NCI-H2171 treated with DMSO at 0.1 percent for 48 hours (cell line): ENCODE measurements at places on chromosomes 2 and 18.

GRCh38 chr2:219220652-219221402, 2.1 kb upstream of the ABCB6 start:
- DNase-seq, result no peak

- DNase-seq, result no peak
These were observed 13.9 kb upstream of the VRK2 start for GRCh38 chr2:58032764-58033080.

GRCh38 chr2:215084080-215084479, 54.3 kb downstream of the ABCA12 start:
- no peak for DNase-seq

- no peak for DNase-seq
These were observed 141.3 kb downstream of the PXDN start for GRCh38 chr2:1603059-1603458.

DNA sequence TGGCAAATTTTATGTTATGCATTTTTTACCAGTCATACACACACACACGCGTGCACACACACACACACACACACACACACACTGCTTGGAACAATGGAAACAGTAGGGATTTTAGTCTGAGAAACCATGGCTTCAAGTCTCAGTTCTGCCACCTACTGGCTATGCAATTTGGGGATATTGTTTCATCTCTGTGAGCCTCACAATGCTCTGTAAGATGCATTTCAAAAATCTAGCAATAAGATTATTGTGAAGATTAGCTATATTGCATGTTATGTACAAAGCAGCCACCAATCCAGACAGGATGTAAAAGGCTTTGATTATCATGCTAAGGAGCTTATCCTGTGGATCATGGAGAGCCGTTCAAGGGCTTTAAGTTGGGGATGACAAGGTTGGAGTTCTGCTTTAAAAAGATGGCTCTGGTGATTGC, 401.4 kb downstream of the NBAS start:
- peak; percentile 45 for DNase-seq

- no peak for DNase-seq
These were observed 76.7 kb downstream of the MERTK start for GRCh38 chr2:111975053-111975552.

DNA sequence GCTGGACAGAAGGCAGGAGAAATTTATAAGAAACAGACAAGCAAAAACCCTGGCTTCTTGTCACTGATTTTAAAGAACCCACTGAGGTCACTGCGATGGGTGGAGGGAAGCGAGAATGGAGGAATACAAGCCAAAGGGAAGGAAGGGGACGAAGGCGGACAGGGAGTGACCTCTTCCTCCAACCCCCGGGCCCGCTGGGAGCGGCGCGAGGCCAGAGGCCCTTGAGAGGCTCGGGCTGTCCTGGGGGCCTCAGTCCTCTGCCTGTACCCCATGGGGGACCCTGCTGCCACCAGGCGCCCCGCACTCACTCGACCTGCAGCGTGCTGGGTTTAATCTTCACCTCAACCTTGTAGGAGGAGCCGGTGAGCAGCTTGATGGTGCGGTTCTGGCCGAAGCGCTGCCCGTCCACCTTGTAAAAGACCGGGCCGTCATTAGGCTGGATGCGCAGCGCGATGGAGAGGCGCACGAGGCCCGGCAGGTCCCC, 793 bp downstream of the CNRIP1 start:
- DNase-seq, result no peak

DNA sequence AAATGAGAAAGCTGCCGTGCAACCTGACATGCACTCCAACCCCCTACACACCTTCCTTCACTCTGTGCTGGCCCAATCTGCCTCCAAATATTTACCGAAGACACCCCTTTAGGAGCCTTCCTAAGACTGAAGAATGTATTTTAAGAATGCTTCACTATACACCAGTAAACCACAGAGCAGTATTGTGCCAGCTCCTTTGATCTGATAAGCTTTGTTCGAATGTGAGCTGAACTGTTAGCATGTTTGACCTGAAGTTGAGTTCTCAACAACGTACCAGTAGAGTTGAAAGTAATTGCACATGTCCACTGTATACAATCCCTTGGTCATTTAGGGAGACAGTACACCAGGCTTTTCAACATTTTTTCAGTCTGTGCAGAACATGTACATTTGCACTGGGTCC, 259.2 kb downstream of the TGIF1 start:
- no peak for DNase-seq

- DNase-seq, result no peak
These were observed 1068.4 kb downstream of the LRP1B start for GRCh38 chr2:141062443-141062842.

GRCh38 chr2:235025800-235026536, 74.2 kb downstream of the SH3BP4 start:
- DNase-seq, result no peak

DNA sequence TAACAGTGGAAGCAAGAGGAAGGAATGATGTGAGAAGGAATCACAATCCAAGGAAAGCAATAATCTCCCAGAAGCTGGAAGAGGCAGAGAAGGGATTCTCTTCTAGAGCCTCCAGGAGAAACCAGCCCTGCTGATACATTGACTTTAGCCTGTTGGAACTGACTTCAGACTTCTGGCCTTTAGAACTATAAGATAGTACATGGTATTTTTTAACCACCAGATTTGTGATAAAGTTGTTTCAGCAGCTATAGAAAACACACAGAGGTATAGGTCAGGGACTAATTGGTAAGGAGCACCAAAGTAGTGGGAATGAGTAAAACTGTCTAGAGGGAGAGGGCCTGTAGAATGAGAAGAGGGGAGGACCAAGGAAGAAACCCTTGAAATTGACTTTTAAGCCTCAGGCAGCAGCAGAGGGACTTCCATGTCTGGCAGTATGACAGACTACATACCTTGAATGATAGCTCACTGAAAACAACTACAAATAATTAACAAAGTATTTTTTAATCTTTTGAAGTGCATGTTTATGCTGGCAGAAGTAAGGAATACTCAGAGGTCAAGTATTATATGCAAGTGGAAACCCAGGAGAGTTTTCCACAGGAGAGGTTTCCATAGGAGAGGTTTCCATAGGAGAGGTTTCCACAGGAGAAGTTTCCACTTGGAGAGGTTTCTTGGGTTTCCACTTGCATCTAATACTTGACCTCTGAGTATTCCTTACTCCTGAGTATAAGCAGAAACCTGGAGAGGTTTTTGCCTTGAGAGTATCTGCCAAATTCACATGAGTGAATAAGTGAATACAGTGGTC, 33.8 kb upstream of the TMEM17 start:
- no peak for DNase-seq

DNA sequence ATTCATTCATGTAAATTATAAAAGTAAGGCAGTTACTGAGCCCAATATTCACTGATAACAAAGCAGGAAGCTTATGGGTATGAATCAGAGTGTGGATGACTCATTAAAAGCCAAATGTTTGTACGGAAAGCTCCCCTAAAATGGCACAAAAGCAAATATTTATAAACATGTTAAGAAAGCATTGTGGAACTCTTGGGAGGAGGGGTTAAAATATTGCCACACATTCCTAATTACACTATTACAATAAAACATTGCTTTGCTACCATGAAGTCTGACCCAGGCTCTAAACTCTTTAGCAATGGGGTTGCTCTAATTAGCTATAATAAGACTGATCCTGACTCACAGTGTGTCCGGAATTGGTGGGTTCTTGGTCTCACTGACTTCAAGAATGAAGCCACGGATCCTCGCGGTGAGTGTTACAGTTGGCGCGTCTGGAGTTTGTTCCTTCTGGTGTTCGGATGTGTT, 110.9 kb downstream of the NAB1 start:
- DNase-seq, result no peak

DNA sequence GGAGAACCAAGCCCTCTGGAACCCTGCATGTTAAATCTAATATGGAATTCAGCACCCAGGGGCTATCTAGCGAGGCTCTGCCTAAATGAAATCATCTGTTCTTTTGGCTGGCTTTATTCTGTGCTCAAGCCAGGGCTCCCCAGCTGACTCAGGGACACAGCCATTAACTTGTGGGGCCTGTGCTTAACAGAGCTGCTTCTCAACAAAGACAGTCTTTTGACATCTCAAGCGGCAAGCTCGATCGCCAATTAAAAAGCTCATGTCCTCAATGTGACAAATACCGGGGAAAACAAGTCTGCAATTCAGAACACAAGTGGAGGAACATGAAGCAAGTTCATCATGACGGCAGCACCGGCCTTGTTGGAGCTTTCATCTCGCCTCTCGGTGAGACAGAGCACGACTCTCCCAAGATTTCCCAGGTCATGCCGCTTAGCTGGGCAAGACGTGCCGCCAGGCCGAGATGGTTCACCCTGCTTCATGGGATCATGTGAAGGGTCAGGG, 64.9 kb downstream of the KLHL29 start:
- no peak for DNase-seq

DNA sequence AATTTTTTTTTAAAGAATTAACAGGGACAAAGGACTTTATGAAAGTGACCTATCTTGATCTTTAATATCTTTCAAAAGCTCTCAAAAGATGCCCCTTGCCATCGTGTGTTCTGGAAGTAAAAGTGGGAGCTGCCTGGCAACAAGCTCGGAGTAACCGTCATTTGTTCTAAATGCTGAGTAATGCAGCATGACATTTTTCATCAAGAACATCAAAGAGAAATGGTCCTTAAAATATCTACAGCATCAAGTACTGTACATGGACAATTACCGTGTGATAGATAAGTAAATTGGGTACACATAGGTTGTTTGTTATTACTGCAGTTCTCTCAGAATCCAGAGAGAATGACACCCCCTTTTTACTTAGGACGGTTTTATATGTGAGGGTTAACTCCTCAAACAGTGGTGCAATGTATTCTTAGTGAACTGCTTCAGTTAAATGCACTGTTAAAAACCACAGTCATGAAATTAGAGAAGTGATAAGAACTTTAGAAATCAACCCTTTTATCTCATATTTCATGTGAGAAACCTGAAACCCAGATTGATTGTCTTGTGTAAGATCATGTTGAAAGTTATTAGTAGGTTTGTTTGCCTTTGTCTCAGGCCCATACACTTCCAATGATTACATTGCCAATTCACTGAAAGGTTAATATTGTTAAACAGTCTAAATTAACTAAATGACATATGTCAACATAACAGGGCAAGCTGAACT, 90.6 kb upstream of the HNMT start:
- DNase-seq, result peak; percentile 39

DNA sequence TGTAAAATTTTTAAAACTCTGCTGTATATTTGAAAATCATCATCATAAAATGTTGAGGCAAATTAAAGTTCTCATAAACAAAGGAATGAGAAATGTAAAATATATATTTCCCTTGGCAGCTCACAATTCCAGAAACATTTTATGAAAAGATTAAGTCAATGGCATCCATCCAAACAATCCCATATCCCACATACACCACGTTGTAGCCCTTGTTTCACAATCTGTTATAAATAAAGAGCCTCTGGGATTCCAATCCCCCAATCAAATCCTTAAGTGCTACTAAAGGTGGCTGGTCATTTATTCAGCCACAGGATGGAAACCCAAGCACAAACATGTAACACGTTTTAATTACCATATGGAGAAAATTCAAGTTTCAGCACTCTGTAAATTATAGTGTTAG, 51.7 kb downstream of the GFPT1 start:
- no peak for DNase-seq

- DNase-seq, result no peak
These were observed 33.9 kb downstream of the SNORC start for GRCh38 chr2:232903989-232904388.

DNA sequence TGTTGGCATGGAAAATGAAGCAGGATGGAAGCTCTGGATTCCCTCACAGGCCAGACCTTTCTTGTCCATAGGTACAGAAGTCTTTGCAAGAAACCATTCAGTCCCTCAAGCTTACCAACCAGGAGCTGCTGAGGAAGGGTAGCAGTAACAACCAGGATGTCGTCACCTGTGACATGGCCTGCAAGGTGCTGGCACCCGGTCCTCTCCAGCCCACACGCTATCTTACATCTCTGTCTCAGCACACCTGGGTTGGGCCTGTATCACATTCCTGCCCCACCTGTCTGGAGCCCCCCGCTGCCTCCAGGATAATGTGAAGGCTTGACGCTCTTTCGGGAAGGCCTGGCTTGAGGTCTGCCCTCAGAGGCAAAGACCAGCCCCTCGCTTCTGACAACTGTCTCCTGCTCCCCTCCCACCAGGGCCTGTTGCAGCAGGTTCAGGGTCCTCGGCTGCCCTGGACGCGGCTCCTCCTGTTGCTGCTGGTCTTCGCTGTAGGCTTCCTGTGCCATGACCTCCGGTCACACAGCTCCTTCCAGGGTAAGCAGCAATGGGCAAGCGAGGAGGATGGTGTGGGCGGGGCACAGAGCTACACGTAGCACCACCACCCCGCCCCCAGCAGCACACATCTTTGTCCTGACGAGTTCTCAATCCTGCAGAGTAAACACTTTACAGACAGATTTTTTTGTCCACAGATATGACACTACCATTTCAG, 6.0 kb downstream of the TMEM214 start:
- DNase-seq, result no peak

DNA sequence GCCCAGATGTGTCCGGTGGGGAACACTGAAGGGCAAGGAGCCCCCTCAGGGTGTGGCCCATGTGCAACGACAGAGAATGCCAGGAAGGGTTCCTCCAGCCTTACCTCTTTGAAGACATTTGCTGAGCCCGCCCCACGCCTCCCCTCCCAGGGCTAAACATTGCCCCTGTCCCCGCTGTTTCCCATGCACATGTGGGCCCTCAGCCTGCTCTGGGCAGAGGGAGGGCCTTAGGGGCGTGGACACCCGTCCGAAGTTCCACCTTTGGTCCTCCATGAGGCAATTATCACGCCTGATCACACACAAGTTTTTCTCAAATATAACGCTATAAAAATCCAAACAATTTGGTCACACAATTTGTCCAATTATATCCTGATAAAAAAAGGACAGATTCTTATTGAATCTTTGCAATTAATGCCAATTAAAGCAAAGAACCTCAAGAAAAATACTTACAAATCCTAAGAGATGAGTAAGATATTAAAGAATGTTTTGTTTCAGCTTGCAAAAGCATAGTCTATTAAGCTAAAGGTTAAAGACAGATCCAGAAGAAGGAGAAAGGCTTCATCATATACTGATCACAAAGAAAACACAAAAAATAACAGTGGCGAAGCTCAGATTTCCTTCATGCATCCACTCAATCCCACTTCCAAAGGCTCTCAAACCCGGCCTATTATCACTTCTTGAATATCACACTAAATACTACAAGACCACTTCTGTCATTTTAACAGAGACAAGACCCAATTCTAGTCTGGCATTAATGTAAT, 55.2 kb upstream of the LDLRAD4 start:
- no peak for DNase-seq

- DNase-seq, result no peak
These were observed 156.4 kb upstream of the GALNT13 start for GRCh38 chr2:153715218-153715850.

DNA sequence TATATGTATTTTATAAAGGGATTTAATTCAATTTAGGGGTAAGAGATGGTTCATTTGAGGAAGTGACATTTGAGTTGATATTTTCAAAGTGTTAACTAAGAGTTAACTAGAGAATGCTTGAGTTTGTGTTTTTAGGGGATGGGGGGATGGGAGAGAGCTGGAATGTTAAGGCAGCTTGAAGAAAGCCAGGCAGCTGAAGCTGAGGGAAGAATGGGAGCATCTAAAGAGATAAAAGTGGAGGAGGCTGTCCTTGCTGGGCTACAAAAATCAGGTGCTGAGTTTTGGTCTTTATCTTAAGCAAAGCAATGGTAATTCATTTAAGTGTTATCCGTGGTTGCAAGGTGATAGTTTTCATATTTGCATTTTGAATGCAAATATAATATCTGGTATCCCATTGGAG, 9.2 kb downstream of the CHST9 start:
- DNase-seq, result no peak
